ENCODE measurements at places on chromosomes 13 and 19. TPM values are rescaled to one million over a fixed set of nuclear protein-coding genes. Genes with fewer than 3 reads are reported as not detected.

DNA sequence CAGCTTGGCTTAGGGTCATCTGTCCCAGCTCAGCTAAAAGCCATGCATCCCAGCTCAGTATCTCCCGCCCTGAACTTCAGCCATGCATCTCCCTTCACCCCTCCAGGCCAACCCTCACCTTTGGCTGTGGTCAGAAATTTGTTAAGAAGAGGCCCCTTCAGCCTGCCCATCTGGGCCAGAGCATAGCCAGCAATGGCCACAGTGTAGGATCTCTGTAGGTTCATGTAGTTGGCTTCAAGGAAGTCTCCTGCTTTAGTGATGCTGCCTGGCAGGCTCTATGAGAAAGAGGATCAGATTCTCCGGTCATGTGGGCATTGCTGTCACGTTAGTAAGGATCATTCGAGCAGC, 16.6 kb upstream of the TNFSF14 start:
- DNase-seq, result no peak

Gene THSD8
- total RNA-seq, result 0.62 TPM

DNA sequence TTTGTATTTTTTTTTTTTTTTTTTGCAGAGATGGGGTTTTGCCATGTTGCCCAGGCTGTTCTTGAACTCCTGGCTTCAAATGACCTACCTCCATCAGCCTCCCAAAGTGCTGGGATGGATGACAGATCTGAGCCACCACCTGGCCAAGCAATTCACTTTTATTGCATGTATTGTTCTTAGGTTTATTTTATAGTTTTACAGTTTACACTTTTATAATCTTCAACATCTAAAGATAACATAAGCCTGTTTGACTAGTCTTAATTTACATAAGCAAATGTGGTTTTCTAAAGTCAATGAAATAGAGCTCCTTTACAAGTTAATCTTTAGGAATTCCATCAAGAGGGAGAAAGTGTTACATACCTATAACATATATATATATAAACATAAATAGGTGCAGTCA, 9.5 kb upstream of the MPV17L2 start:
- DNase-seq, result no peak

GRCh38 chr19:41623360-41623759, 3.5 kb downstream of the CEACAM4 start:
- DNase-seq, result no peak

Gene ZNF701
- total RNA-seq, result 27.3 TPM

- DNase-seq, result no peak
Measured at GRCh38 chr13:109517517-109517916, 268.9 kb downstream of the IRS2 start.

Gene NCCRP1
- not detected for total RNA-seq

DNA sequence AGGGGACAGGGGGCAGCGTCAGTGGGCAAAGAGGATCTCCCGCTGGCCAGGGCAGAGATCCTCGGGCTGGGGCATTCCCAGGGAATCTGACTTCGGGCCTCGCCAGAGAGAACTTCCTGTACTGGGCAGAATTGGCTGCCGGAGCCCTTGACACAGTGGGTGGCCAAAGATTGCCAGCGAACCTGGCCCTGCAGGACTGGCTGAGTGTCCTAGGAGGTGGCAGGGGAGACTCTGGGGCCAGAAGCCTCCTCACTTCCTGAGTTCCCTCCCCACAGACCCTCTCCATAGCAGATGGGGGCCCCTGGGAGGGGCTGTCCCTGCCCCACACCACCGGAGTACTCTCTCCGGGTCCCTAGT, 19.3 kb downstream of the DPP9 start:
- DNase-seq, result no peak

- no peak for DNase-seq
Measured at GRCh38 chr19:389255-389934, 19.6 kb downstream of the C2CD4C start.

GRCh38 chr19:4533334-4533733, 1.7 kb downstream of the PLIN5 start:
- no peak for DNase-seq

DNA sequence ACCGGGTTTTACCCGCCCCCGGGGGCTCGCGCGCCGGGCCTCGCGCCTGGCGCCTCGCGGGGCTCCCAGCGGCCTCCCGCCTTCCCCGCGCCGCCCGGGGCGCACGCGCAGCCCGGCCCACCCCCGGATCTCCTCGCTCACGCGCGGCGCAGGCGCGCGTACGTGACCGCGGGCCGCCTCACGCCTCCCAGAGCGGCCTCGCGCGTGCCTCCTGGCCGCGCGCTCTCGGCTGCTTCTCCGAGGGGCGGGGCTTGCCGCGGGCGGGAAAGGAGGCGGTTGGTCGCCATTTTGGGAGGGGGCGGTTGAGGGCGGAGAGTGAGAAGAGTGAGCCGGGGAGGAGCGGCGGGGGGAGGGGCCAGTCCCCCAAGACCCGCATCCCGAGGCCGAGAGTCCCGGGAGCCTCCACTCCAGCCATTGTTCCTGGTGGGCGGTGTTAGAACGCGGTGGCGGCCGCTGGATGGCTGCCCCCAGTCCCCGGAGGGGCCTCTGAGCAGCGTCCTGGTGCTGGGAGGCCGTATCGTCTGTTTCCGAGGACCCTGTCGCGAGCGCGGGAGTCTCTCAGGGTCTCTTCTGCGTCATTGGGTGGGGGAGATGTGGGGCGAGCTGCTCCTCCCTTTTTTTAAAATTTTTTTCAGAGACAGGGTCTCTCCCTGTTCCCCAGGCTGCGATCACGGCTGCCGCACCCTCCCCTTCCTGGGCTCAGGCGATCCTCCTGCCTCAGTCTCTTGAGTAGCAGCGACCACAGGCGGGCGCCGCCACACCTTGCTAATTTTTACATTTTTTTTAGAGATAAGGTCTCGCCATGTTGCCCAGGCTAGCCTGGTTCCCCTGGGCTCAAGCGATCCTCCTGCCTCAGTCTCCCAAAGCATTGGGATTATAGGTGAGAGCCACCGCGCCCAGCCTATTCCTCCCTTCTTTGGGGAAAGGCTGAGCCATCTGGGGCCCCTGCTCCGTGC, at the start of gene ZNF541:
Gene ZNF541 (minus strand): TSS at position 78 of the 956 bp plus-strand sequence. CDS start 17,292 bp downstream, outside the sequence.
- DNase-seq, result peak; percentile 68

DNA sequence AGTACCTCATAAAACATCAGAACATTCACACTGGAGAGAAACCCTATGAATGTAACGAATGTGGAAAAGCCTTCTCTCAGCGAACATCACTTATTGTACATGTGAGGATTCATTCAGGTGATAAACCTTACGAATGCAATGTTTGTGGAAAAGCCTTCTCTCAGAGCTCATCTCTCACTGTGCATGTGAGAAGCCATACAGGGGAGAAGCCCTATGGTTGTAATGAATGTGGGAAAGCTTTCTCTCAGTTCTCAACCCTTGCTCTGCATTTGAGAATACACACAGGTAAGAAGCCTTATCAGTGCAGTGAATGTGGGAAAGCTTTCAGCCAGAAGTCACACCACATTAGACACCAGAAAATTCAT, 22.0 kb downstream of the ZNF146 start:
- DNase-seq, result no peak

Gene LSR
- 3.1 TPM for total RNA-seq

Data from occipital lobe (tissue), 3 donors.